ENCODE measurements at places on chromosomes 16 and 17.

- DNase-seq = no peak
Observed at GRCh38 chr16:1993731-1994131, 4.0 kb downstream of the SYNGR3 start.

DNA sequence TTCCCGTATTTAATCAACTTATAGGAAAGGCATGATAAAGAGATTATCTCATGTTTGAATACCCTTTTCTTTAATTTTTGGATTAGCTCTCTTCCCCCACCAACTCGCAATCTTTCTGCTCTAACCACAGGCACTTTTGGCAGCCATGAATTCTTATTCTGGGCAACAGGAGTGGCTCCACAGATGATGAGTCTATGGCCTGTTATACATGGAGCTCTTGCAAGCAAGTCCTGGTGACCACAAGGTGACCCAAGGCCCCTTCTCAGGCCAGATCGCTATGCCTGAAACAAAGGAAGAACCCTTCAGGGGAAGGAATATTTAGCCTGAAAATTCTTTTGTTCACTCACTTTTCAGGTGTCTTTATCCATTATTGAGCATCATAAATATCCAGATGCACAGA lies 10.8 kb upstream of the ZNF267 start:
- no peak for DNase-seq

DNA sequence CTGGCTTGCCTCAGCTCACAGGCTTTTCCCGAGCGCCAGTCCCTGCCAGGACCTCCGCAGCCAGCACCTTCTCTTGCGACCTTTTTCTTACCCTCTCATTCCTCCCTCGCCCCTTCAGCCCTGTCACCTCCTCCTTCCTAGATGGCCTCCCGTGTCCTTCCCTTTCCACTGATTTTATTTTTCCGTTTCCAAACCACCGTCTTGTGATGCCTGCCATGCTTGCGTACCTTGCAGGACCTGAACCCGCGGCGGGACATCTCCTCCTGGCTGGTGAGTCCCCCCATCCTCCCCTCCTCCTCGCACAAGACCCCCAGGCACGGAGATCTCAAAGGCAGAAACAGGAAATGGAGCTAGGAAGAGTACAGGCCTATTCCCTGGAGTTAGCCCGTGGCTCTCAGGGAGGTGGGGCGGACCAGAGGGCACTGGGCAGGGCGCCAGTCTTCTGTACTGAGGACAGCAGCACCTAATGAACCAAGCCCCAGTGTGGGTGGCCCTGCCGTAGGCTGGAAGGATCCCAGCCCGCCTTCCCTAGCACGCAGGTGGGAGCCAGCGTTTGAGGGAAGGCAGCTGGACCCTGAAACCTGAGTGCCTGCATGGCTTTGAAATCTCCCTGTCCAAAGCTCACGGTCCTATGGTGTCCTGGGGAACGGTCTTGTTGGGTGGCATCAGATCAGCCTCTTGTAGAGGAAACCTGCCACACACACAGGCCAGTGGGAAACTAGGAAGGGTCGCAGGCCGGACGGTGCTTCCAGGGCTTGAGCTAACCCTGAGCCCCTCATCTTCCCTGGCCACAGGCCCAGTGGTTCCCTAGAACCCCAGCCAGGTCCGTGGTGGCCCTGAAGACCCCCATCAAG lies 612 bp downstream of the CISD3 start:
- no peak for DNase-seq

DNA sequence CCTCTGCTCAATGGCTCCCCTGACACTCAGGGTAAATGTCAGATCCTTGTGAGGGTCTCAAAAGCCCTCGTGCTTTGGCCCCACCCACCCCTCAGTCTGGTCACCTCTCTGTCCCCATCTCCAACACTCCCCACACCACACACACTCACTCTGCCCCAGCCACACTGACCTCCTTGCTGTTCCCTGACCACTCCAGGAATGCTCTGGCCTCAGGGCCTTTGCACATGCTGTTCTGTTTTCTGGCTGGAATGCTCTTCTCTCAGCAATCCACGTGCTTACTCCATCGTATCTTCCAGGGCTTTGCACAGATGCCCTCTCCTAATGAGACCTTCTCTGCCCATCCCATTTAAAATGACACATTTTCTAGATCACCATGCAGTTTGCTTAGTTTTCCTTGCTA lies 28.2 kb downstream of the GAS7 start:
- DNase-seq = no peak

DNA sequence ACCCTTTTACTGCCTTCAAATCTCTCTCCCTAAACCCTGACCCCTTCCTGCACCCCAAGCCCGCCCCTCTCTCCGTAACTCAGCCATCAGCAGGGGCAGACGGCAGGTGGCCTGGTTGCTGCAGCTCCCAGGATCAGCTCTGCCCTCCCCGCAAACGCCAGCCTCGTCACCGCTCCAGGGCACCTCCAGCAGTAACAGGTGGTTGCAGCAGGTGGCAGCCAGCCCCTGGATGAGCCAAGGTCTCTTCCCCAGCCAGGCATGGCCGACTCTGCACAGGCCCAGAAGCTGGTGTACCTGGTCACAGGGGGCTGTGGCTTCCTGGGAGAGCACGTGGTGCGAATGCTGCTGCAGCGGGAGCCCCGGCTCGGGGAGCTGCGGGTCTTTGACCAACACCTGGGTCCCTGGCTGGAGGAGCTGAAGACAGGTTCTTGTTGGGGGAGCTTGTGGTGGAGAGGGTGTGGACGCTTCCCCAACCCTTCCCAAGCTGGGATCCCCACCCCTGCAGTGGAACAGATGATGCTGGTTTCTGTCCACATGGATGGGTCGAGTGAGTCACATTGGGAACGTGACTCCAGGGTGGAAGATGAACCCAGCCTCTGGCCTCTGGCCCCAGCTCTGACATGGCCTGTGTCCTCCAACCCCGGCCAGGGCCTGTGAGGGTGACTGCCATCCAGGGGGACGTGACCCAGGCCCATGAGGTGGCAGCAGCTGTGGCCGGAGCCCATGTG lies 558 bp downstream of the HSD3B7 start:
- no peak for DNase-seq

DNA sequence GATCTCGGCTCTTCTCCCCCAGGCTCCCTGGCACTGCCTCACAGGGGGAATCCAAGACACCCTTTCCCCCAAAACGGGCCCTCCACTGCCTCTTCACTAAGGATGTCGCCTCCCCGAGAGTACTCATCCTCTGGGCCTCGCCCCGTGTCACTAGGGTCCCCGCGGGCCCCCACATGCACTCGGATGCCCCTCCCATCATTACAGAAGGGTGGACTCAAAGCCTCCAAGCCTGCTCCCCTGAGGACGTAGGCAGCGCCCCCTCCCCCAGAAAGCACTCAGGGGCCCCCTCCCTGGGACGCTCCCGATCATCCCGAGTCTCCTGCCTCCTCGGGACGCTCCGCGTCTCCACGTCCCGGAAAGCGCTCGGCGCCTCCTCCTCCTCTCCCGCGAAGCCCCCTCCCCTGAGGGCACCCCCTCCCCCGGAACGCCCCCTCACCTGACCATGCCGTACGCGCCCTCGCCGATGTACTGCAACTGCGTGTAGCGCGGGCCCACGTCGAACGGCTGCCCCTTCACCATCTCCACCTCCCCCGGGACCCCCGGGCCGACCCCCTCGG lies 338 bp downstream of the MAPK3 start:
- no peak for DNase-seq

- DNase-seq = no peak
Observed at GRCh38 chr17:44348234-44348987, 3.3 kb downstream of the GRN start.

- no peak for DNase-seq
Observed at GRCh38 chr16:11670171-11671131, 2.2 kb downstream of the SNN start.

DNA sequence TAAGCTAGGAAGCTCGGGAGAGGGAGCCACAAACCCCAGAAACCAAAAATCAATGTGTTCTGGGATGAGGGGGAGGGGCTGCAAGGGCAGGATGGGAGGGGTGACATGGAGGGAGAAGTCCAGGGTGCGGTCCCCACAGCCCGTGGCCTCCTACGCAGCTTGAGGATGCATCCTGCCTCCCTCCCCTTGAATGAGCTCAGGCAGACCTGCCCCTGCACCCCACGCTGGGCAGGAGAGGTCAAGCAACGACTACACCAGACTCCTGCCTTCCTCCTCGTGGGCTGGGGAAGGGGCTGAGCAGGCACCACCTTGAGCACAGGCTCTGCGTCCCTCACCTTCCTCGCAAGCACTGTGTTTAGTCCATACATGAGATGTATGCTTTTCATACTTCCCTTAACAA lies 3.9 kb downstream of the ANKRD13B start:
- no peak for DNase-seq

GRCh38 chr16:8375232-8375587 lies 215.1 kb downstream of the TMEM114 start:
- DNase-seq = no peak

DNA sequence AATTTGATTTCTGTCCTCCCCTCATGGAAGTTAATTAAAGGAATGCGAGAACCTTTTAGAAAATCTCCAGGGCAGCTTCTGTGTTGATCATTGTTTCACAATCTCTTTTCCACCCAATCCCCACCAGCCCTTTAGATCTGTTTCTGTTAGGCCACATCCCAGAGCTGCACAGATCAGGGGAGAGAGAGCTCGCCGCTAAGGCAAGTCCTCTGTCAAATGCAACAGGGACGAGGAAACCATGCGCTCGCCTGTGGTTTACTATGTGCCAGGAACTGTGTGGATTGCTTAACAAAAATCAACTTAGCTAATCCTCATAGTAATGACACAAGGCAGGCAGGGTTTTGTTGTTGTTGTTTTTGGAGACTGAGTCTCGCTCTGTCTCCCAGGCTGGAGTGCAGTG lies 115.4 kb downstream of the SALL1 start:
- DNase-seq = no peak

- no peak for DNase-seq
Observed at GRCh38 chr16:52376676-52377280, 170.2 kb downstream of the TOX3 start.

GRCh38 chr16:55756963-55757362 lies 75.9 kb downstream of the CES1 start:
- no peak for DNase-seq

- no peak for DNase-seq
Observed at GRCh38 chr16:68851601-68852000, 8.3 kb downstream of the TANGO6 start.

GRCh38 chr17:5705876-5706576 lies 121.7 kb upstream of the NLRP1 start:
- DNase-seq = no peak

DNA sequence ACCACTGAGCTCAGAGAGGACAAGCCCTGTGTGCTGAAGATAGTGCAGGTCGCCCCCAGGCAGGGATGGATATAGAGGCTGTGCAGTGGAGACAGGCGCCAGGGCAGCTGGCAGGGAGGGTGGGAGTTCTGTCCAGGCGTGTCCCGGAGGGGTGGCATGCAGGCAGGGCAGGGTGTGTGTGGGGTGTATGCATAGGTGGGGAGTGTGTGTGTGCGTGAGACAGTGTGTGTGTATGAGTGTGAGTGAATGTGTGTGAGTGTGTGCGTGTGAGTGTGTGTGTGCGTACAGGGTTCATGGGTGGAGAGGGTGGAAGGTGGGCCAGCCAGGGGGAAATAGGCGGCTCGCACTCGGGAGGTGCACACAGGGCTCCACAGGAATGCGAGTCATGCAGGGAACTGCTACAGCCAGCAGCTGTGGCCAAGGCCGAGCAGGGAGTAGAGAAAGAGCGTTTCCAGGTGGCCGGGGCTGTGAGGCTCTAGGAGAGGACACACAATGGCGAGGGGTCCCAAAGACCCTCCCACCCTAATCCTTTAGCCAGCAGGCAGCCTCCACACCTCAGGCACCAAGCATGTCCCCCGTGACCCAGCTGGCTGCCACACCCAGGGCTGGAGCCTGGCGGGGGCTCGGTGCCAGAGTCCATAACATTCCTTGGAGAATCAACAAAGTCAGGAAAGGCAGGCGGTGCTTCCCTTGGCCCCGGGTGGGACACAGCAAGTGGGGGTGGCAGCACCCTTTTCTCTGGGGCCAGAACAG lies 4.6 kb downstream of the PLCD3 start:
- DNase-seq = no peak

DNA sequence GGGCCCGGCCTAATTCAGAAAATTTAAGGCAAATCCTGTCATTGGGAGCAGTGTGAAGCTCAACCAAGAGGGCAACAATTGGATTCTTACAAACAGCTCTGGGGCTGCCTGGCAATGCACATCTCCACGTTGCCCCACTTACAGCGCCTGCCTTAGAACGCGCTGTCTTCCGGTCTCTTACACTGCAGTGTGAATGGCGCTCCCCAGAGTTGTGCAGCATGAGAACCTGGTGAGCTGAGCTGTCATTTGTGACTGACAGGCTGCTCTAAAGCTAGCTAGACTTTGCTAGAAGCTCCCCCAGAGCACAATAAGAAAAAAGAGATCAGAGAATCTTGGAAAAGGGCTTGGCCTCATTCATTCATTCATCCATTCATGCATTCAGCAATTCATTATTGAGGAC lies 64.5 kb upstream of the PLCG2 start:
- no peak for DNase-seq

- DNase-seq = no peak
Observed at GRCh38 chr17:68955181-68955841, at the start of gene ABCA8. Gene ABCA8 (minus strand): TSS chr17:68955392. CDS start chr17:68942034, 13,358 bp downstream.

- no peak for DNase-seq
Observed at GRCh38 chr17:30271102-30271501, 20.6 kb downstream of the BLMH start.

GRCh38 chr16:59042301-59042700 lies 308.2 kb upstream of the GOT2 start:
- no peak for DNase-seq

- DNase-seq = no peak
Observed at GRCh38 chr16:66414891-66415290, 12.2 kb upstream of the BEAN1 start.

DNA sequence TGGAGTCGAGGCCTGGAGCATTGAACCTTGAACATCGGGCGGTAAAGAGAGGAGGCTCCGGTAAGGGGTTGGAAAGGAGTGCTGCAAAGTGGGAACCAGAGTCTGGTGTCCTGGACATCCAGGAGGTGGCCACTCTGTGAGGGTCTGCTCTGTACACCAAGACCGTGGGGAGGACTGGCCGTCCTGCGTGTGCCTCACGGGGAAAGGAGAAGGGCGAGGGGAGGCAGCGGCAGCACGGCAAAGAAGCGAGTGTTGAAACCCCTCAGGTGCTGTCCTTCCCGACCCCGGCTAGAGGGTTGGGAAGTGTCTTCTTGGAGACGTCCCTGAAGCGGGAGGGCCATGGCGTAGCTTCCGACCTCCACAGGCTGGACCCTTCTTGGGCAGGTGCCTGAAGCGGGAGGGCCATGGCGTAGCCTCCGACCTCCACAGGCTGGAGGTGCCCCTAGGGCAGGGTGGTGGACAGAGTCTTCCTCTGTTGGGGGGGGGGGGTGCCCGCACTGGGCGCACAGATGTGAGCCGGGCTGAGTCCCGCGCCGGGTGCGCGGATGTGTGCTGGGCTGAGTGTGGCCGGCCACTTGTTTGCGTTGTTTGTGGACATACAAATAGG lies 42.0 kb downstream of the FOXK2 start:
- no peak for DNase-seq

- DNase-seq = no peak
Observed at GRCh38 chr17:13984956-13985355, 84.3 kb upstream of the COX10 start.
